DMS 273 treated with DMSO at 0.1 percent for 48 hours (cell line): ENCODE measurements at places on chromosomes 12 and 14.

GRCh38 chr12:84912198-84913128 is at the start of gene SLC6A15:
SLC6A15 (minus strand) TSS chr12:84912799; CDS start chr12:84892120, 20,679 bp downstream.
- peak; percentile 74 for DNase-seq

DNA sequence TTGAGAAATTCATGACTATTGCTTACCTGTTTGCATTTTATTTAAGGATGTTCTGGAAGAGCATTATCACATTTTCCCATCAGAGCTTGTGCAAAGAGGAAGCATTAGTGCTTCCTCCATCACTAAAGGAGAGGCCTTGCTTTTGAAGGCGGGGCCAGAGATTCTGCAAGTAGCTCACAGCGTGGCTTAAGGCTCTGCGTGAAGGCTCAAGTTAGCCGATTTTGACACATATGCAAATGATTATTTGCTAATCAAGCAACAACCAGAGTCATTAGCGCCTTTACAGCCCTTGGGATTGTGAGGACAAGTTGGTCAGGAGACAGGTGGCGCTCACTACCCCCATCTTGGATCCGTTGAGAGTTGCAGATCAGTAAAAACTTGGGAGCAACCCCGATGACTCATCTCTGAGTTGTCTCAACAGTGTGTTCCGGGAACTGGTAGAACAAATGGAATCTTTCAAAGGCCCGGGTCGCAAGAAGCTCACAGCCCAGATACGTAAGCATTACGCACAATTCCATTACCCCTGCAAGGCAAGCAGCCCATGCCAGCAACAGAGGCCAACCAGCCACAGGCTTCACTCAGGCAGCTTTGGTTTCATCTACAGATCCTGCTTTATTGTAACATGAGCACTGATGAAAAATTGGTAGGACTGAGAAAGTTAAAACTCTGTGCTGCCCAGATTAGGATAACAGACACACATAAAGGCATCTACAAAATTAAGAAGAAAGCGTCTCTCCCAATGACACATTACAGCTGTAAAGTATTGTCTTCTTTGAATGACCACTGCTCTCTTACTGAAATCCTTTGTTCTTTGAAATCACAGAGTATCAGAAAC is 34.9 kb upstream of the SPTSSA start:
- DNase-seq = no peak

DNA sequence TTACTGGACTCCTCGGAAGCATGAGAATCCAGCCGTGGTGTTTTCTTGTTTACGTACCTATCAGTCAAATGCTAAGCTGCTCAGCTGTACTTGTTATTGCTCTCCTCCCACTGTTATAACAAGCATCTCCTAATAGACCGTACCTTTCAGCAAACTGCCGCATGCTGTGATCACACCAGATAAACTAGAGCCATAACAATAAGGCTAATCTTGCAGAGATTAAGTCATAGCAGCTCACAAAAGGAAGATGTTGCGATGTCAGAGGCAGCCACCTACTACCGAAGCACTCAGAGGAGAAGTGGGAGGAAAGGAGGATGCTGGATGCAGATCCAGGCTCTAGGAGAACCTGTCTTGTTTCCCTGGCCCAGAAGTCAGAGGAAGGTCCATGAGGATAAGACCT is 196.0 kb downstream of the GALC start:
- no peak for DNase-seq

GRCh38 chr14:59566725-59567124 is 9.9 kb downstream of the CCDC175 start:
- peak; percentile 25 for DNase-seq

- peak; percentile 33 for DNase-seq
These were observed 14.5 kb downstream of the OAS2 start for GRCh38 chr12:112992541-112993398.

- DNase-seq = no peak
These were observed 2.0 kb downstream of the INTS13 start for GRCh38 chr12:26935636-26936378.

GRCh38 chr12:98653866-98654493 is 8.9 kb downstream of the APAF1 start:
- no peak for DNase-seq

- no peak for DNase-seq
These were observed 151.2 kb upstream of the C14orf180 start for GRCh38 chr14:104428333-104428851.

DNA sequence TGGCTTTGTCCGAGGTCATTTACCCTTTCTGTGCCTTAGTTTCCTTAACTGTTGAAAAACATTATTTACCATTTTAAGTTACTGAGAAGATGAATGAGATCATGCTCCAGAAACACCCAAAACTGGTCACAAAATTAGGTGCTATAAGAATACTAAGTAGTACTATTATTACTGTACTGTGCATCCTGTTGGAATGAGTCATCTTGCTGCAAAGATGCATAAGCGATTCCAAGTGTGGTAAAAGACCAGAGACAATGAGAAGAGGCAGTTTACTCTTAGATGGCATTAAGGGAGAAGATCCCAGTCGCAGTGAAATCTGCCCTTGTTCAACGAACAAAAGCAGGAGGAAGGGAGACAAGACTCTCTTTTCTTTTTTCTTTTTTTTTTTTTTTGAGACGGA is 4.2 kb upstream of the PLEKHA5 start:
- no peak for DNase-seq

DNA sequence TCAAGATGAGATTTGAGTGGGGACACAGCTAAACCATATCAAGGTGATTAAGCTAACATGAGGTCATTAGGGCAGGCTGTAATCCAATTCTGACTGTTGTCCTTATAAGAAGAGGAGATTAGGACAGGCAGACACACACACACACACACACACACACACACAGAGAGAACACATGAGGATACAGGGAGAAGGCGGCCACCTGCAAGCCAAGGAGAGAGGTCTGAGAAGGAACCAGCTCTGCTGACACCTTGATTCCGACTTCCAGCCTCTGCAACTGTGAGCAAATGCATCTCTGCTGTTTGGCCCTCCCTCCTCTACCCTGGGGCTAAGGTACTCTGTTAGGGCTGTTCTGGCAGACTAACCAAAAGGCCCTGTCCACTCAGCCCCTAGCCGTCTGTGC is 112.5 kb upstream of the GSC start:
- no peak for DNase-seq

DNA sequence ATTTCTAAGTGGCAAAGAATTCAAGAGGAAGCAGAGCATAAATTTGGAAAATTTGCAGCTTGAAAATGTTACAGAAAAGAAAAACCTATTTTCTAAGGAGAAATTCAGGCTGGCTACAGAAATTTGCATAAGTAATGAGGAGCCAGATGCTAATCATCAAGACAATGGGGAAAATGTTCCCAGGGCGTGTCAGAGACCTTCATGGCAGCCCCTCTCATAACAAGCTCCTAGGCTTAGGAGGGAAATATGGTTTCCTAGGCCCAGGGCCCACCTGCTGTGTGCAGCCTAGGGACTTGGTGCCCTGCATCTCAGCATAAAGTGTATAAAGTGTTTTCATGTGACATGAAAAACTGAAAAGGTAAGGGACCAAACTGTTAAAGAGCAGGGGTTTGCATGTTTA is 1796.3 kb upstream of the FLRT2 start:
- no peak for DNase-seq

- DNase-seq = no peak
These were observed 25.1 kb downstream of the AHNAK2 start for GRCh38 chr14:104953097-104953496.

GRCh38 chr14:77565289-77565993 is 51.0 kb downstream of the SPTLC2 start:
- no peak for DNase-seq

GRCh38 chr12:69570545-69571399 is 14.5 kb upstream of the CCT2 start:
- no peak for DNase-seq

DNA sequence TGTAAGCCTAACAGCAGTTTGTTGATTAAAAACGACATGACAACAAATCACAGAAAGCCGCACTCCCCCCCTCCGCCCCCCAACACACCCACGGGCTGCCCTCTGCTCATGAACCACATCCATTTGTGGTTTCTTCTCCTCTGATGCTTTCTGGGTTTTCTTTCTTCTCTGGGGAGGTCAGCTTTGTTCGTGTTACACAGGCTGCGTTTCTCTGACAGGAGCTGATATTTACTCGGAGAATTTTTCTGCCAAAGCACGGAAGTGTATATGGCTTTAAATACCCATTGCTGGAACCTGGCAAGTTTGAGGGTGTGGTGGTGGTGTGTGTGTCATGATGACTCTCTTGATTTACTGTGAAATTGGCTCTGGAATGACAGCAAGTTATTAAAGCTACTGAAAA is 883.7 kb upstream of the TMEM132C start:
- DNase-seq = no peak

DNA sequence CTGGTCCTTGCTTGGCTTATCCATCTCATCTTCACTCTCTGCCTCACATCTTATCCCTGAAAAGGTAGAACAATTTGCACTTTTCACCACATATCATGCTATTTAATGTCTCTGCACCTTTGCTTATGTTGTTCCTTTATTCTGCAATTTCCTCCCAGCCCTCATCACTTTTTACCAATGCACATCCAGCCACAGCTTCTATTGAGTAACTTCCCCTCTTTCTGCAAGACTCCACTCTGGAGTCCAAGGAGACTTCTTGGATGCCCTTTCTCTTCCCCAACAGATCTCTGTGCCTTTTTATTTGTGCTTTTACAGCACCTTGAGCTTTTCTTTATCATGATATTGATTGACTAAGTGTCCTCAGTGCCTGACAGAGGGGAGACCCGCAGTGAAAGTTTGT is 797.1 kb downstream of the VRK1 start:
- no peak for DNase-seq

- DNase-seq = no peak
These were observed 35.3 kb downstream of the MAP1LC3B2 start for GRCh38 chr12:116594325-116595038.

DNA sequence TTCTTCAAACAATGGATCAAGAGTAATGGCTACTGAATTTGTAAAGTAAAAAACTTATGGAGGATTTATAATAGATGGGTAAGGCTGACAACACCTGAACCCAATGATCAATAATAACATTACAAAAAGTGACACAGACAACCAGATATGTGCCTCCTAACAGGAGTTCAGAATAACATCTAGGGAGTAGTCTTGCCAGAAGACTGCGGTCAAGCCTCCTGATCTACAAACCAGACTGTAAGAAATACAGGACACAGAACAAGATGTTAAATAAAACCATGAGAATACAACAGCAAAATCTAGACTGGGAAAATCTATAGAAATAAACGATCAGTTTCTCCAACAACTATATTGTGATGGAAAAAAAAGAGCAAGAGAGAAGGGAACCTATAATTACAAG is 262.6 kb upstream of the TMTC1 start:
- no peak for DNase-seq

DNA sequence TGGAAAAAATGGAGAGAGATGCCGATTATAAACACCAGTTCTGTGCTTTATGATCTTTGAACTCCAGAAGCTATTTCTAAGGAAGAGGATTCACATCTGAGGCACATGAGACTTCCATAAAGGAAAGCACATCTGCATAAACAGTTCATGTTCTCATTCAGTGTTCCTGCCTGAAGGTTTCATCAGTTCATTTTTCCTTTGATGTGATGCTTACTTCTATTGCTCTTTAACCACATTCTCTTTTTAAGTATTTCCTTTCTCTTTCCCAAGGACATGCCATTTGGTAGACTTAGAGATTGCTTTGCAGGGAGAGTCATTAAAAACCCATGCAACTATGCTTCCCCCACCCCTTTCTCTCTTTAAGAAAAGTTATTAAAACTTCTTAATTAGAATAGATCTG is 387.0 kb upstream of the FLRT2 start:
- no peak for DNase-seq

DNA sequence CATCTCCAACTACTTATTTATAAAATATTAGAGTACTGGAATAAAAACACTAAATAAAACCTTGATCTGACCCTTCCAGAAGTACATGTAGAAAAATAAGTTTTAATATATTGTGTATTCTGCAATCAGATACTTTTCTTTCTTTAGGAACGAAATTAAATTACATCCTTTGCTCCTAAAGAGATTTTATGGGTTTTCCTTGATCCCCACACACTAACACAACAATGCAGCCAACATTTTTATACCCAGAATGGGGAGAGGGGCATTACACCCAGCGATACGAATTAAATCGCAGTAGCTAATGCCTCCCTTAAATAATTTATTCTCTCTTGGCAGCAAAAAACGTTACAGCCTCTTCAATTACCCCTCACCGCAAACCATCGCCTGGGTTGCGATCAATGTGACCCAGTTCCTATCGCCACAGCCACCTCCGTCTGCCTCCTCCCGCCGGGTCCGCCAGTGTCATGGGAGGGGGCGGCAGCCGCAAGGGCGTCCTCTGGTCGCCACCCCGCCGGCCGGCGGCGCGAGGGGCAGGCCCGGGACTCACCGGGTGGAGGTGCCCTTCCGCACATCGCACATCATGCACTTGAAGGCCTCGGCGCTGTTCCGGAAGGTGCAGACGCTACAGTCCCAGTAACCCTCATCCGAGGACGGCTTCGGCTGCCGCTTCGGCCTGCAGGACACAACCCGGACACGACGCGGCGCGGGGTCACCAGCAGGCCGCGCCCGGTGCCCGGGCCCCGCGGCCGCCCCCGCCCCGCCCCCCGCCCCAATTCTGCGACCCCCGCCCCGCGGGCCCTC is 796 bp downstream of the YAF2 start:
- peak; percentile 34 for DNase-seq

DNA sequence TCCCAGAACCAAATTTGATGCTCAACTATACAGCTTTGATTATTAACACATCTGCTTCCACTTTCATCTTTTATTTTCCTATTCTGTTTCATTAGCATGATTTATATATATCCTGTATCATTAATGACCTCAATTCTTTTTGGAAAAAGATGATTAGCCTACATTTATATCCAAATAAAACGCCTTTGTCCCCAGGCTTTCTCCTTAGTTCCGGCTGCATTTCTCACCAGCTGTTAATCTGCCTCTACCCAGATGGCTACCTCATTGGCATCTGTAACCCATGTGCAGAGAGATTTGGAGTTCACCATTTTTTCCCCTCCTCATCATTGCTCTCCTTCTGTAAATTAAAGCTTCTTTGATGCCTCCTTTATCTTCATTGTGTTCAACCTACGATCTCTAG is 336.8 kb upstream of the RGS6 start:
- DNase-seq = peak; percentile 43

DNA sequence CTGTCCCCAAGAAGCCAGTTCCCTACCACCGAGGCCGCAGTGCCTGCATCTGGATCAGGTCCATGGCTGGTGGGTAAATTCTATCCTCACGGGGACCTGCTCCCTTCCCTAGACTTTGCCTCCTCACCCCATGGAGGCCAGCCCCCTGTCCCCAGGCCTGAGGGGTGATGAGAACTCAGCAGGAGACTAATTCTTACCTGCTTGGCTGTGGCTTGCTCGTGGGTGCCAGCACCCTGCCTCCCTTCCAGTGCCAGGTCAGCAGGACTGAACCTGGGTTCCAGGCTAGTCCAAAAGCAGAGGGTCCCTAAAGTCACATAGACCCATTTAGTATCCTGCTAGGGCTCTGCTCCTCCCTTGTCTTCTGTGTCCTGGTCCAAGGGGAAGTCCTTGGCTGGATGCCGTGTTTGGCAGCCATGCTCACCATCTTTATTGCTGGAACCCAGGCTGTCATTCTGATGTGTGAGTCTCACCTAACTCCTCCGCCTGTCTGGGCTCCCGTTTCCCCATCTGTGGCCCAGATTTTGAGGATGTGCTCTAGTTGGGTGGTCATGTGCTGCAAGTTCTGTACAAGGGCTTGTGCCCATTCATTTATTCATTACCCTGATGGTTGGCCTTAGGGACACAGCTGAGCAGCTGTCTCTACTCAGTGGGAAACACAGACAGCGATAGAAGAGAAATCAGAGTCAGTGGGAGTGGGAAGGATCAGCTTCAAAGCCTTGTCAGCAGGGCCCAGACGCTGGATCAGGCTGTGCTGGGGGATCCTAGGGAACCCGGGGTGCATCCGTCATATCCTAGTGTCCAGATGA is 949 bp downstream of the PLBD2 start:
- no peak for DNase-seq
